ENCODE measurements at places on chromosomes 13 and 19.

- DNase-seq: no peak
Observed at GRCh38 chr19:54364775-54365257, at the start of gene LAIR1. Gene LAIR1 (minus strand): TSS chr19:54364931. CDS start chr19:54364804, 127 bp downstream.

DNA sequence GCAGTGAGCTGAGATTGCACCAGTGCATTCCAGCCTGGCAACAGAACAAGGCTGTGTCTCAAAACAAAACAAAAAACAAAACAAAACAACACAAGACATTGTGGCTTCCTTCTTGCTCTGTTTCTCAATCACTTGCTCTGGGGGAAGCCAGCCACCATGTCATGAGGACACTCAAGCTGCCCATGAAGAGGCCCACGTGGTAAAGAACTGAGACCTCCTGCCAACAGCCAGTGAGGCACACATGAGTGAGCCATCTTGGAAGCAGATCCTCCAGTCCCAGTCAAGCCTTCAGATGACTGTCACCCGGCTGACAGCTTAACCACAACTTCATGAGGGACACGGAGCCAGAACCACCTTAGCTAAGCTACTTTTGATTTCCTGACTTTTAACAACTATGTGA, 25.2 kb downstream of the CPT1C start:
- no peak for DNase-seq

- no peak for DNase-seq
Observed at GRCh38 chr13:98237331-98237730, 60.3 kb upstream of the RNF113B start.

DNA sequence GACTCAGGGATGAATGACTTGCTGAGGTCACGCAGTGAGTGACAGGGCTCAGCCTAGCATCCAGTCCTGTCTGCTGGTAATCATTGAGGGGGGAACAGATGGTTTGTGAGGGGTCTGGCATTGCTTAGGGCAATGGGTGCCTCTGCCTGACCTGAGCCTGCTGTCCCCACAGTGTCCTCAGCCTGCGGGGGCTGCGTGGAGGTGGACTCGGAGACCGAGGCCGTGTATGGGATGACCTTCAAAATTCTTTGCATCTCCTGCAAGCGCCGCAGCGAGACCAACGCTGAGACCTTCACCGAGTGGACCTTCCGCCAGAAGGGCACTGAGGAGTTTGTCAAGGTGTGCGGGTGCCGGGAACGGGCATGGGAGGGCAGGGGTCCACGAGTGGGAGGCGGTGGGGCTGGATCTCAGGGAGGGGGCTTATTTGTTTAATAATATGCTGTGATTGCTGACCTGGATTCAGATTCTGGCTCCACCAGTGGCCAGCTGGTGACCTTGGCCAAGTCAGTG, 2.1 kb downstream of the SCN1B start:
- DNase-seq: no peak

DNA sequence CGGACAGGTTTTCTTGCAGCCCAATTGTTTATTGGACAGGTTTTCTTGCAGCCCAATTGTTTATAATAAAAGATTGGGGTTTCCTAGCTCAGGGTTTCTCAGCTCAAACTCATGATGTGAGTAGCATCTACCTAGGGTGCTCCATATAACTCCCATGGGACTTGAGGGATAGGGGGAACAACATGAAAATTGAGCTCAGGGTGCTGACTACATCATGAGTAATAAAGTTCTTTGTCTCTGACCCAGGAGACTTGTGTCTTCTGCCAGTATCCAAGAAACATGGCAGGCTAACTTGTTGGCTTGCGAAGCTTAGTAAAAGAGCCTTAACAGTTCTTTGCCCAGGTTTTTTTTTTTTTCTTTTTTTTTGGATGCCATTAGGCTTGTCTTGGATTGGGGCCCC, 59.2 kb upstream of the MYCBP2 start:
- DNase-seq: no peak

- no peak for DNase-seq
Observed at GRCh38 chr13:48398450-48399095, 14.3 kb downstream of the LPAR6 start.

GRCh38 chr13:106503272-106503671, 32.2 kb downstream of the EFNB2 start:
- no peak for DNase-seq

GRCh38 chr19:6925801-6926751, 38.7 kb downstream of the ADGRE1 start:
- DNase-seq: no peak

DNA sequence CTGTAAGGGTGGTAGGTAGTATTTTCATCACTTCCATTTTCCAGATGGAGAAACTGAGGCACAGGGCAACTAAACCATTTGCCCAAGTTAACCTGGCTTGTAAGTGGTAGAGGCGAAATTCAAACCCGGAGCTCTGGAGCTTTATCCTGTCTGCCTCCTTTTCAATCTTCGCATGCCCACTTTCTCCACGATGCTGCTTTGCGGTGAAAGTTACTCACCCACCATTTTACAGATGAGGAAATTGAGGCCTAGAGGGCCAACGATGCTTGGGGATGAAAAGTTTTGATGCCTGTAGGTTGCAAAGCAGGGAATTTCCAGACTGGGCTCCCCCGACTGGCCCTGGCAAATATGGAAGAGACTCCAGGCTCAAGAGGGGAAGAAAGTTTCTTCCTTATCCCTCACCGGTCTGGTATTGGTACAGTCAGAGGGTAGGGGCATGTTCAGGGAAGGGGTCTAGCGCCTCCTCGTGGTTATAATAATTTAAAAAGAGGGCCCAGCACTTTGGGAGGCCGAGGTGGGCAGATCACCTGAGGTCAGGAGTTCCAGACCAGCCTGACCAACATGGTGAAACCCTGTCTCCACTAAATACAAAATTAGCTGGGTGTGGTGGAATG, 1.9 kb upstream of the SH2D3A start:
- DNase-seq: no peak

- DNase-seq: no peak
Observed at GRCh38 chr13:80454245-80454644, 113.3 kb upstream of the SPRY2 start.

Data from nucleus accumbens (tissue), 56 donors.